RWPE2 (cell line): ENCODE measurements at places on chromosomes 13 and 19.

DNA sequence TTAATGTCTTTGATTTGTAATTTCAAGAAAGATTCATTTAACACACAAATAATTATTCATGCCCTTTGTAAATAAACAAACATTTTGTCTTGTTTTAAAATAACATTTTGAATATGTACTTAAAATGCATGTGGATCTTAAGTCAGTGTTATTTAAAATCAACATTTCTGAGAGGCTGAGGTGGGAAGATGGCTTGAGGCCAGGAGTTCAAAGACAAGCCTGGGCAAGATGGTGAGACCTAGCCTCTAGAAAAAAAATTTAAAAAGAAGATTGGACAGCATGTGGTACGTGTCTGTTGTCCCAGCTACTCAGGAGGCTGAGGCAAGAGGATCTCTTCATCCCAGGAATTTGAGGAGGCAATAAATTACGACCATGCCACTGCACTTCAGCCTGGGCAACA is 1268.2 kb downstream of the SLITRK1 start:
- no peak for DNase-seq

GRCh38 chr13:24745861-24746617 is 17.9 kb upstream of the RNF17 start:
- no peak for DNase-seq

GRCh38 chr13:46527237-46527636 is 25.7 kb upstream of the LRCH1 start:
- no peak for DNase-seq

GRCh38 chr19:23286477-23286876 is 36.3 kb upstream of the ZNF724 start:
- no peak for DNase-seq

DNA sequence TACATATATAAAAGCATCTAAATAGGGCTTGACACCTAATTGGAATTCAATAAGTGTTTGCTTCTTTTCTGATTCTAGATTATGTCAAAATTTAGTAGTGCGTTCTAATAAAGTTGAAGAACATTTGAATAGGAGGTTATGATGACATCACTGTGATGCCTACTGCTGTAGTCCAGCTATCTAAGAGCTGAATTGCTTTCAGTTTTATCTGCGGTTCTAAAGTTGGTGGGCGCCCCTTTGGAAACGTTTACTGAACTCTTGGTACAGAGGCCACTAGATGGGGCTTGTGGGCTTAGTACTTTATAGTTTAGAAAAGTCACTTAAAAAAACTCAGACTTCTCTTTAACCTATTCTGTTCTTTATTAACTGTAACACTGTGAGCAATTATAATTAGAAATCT is 776.9 kb downstream of the GPC5 start:
- no peak for DNase-seq

DNA sequence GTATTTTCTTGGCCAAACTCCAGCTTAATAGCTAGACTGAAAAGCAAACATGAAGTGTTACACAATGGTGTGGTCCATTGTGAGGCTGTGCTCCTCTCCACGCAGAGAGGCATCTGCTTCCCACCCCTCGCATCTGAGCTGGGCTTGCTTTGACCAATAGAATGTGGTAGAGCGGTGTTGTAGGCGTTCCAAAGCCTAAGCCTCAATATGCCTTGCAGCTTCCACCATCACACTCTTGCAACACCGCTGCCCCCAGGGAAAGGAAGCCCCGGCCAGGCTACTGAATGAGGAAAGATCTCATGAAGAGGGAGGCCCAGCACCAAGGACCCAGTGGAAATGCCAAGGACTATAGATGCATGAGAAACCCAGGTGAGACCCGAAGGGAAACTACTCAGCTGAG is 9.4 kb downstream of the FLT1 start:
- no peak for DNase-seq

DNA sequence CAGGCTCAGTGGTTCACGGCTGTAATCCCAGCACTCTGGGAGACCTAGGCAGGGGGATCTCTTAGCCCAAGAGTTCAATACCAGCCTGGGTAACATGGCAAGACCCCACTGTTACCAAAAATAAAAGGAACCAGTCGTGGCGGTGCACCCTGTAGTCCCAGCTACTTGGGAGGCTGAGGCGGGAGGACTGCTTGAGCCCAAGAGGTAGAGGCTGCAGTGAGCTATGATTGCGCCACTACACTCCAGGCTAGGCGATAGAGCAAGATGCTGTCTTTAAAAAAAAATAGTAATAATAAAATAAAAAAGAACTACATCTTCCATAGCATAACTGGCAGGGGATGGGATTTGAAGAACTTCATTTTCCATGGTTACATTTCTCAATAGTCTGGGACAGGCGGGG is 3.0 kb downstream of the LYPD3 start:
- DNase-seq = no peak

GRCh38 chr13:37107456-37107855 is 2.0 kb upstream of the CSNK1A1L start:
- DNase-seq = no peak

GRCh38 chr13:111897846-111898215 is 169.1 kb upstream of the SOX1 start:
- DNase-seq = no peak

DNA sequence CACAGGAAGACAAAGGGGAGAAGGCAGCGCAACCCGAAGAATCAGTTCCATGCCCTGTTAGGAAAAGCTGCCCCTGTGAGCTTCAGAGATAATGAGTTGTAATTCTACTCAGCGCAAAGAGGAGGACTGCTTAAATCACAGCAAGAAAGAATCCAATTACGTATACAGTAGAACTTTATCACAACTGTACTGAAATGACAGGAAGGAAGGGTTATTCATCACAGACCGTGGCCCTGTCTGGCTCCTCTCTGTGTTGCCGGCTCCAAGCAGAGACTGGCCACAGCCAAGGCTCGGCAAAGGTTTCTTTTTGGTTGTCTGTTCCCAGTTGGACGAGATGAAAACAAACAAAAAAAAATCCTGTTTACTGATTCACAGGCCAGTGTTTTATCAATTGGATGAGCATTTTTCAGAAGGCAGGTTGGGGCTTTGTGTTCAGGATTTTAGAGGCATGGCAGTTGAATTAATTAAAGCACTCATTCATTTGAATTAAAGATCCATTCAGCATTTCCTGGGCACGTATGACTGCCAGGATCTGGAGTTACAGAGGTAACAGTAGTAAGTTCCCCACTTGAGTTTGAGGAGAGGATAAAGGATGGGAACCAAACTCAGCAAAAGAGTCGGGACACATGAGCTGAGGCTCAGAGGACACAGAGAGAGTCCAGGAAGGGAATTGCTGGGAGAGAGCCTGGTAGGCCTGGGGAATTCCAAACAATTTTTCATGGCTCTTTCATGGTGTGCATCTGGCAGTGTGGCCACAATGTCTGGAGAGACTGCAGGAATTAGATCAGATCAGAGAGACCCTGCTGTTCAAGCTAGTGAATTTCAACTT is 341.0 kb downstream of the DNAJC15 start:
- no peak for DNase-seq

GRCh38 chr19:5692723-5693194 is 2.7 kb downstream of the RPL36 start:
- DNase-seq = no peak

DNA sequence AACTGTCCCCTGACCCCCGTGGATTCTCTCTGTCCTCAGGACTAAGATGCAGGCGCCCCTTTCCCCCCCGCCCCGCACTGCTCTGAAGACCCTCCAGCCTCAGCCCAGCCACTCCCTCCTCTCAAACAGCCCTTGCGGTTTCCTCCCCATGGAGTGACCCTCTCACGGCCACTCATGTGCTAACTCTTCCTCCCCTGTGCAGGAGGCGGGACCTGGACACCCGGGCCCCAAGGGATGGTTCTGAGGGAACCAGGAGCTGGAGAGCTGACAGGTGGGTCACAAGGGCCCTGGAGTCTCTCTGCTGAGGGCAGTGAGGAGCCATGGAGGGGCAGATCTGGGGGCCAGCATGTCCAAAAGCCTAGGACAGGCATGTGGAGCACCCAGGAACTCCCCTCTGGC is 1.9 kb downstream of the ISOC2 start:
- no peak for DNase-seq
